HT-29 (cell line): ENCODE measurements at places on chromosomes 2 and 18.
A peak's percentile ranks its signal among the peaks of the same experiment; 100 is the strongest.

GRCh38 chr2:161055289-161055688 lies 104.9 kb upstream of the TANK start:
- DNase-seq, result no peak

DNA sequence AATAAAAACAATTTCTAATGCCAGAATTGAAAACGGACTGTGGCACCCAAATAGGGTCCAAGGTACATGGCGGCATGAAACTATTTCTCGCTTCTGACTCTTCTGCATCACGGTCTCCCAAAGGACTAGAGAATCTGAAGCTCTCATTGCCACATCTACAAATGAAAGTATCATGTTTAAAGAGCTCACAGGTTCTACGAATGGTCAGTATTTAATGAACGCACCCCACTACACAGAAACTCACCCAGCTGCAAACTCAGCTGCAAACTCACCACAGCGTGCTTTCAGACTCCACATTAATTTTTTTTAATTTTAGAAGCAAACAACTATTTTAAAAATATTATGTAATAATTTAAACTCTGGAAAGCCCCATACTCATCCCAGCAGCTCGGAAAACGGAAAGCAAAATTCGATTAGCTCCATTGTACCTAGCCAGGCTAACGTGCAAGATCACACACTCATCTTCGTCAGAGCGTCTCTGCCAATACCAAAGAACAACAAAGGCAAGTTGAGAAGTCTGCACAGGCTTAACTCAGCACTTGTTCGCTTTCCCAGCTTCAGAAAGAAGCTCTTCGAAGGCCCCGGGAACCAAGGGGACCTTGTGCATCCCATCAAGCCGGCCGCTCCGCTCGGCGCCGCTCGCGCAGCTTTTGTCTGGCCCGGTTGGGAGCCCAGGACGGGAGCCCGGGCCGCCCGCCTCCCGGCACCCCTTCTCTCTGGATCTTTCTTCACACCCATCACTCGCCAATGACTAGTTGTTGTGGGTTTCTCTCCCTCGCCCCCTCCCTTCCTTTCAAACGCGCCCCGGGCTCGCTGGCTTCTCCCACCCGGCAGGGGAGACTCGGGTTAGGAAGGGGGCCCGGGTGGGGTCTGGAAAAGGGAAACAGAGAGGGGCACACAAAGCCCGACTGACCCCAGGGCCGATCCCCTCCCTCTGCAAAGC lies 785 bp downstream of the CLASP1 start:
- peak; percentile 60 for DNase-seq

DNA sequence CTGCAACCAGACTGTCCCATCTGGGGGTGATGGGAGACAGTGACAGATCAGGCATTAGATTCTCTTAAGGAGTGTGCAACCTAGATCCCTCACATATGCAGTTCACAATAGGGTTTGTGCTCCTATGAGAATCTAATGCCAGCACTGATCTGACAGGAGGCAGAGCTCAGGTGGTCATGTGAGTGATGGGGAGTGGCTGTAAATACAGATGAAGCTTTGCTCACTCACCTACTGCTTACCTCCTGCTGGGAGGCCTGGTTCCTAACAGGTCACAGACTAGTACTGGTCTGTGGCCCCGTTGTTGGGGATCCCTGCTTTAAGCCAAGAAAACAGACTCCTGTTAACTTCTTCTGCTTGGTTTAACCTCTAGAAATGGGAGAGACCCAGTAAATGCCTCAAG lies 3.2 kb downstream of the CYP27A1 start:
- DNase-seq, result no peak

DNA sequence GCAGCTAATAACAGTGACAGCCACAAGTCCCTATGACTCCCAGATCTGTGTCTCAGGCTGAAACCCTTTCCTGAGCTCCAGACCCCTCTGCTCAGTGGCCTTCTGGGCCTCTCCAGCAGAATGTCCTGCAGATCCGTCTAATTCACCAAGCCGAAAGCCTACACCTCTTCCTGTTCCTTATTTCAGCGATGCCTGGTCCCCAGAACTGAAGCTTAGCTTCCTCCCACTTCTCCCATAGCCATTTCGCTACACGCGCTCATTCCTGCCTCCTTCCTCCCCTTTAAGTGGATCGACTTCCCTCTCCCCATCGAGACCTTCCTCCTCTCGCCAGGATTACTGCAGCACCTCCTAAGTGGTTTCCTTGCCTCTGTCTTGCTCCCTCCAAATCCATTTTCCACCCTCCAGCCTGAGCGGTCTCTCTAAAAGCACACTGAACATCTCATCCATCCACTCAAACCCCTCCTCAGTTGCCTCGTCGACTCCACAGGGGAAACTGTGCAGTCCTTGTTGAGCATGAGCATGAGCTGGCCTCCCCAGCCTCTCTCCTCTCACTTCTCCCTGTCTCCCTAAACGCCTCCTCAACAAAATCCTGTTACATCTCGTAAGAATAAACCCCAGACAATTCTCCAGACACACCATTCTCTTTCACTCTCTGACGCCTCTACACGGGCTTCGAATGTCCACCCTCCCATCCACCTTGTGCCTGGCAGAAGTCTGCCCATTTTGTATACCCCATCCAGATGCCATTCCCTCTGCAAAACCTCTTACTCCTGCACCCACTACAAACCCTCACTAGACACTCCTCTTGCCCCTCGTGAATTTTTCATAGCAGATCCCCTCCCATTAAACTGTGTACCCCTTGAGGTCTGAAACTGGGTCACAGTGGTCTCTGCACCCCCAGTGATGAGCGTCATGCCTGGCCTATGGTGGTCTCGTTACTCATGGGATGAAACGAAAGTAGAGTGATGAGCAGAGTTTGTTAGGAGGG lies 232.6 kb downstream of the ATAD2B start:
- no peak for DNase-seq

DNA sequence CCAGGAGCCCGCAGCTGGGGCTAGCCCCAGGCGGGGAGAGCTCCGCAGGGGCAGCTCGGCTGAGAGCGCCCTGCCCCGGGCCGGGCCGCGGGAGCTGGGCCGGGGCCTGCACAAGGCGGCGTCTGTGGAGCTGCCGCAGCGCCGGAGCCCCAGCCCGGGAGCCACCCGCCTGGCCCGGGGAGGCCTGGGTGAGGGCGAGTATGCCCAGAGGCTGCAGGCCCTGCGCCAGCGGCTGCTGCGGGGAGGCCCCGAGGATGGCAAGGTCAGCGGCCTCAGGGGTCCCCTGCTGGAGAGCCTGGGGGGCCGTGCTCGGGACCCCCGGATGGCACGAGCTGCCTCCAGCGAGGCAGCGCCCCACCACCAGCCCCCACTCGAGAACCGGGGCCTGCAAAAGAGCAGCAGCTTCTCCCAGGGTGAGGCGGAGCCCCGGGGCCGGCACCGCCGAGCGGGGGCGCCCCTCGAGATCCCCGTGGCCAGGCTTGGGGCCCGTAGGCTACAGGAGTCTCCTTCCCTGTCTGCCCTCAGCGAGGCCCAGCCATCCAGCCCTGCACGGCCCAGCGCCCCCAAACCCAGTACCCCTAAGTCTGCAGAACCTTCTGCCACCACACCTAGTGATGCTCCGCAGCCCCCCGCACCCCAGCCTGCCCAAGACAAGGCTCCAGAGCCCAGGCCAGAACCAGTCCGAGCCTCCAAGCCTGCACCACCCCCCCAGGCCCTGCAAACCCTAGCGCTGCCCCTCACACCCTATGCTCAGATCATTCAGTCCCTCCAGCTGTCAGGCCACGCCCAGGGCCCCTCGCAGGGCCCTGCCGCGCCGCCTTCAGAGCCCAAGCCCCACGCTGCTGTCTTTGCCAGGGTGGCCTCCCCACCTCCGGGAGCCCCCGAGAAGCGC lies 15.0 kb upstream of the GMPPA start:
- DNase-seq, result no peak

GRCh38 chr2:130864830-130865800 lies 28.4 kb downstream of the ARHGEF4 start:
- DNase-seq, result peak; percentile 3

DNA sequence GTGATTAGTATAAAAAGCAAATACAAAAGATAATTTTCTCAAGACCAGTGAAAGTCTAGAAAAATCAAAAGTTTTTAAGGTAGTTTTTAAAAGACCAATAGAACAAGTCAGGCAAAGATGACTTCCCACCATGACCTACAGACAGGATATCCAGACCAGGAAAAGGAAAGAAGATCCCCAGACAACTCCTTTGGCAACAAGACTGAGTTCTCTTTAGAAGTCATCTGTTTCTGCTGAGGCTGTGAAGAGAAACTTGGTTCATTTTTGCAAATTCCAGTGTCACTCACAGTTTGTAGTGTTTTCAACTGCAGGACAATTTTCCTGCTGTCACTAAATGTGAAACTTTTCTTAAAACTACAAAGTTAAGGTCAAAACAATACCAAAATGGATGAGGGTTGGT lies 240.9 kb upstream of the SIX2 start:
- no peak for DNase-seq

- no peak for DNase-seq
Measured at GRCh38 chr2:113305146-113305545, 26.4 kb upstream of the PAX8 start.

GRCh38 chr2:174120346-174120745 lies 128.0 kb downstream of the OLA1 start:
- DNase-seq, result peak; percentile 19

- DNase-seq, result no peak
Measured at GRCh38 chr2:30514134-30514847, 67.2 kb downstream of the LCLAT1 start.

- DNase-seq, result no peak
Measured at GRCh38 chr2:230220347-230220969, 674 bp upstream of the SP110 start.

DNA sequence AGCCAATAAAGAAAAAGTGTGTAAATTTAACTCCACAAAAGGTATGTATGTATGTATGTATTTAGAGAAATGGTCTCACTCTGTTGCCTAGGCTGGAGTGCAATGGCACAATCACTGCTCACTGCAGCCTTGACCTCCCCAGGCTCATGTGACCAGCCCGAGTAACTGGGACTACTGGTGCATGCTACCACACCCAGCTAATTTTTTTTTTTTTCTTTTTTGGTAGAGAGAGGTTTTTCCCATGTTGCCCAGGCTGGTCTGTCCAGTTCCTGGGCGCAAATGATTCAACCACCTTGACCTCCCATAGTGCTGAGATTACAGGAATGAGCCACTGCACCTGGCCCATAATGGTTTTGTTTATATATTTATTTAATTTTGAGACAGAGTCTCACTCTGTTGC lies 67.1 kb downstream of the CERKL start:
- no peak for DNase-seq

DNA sequence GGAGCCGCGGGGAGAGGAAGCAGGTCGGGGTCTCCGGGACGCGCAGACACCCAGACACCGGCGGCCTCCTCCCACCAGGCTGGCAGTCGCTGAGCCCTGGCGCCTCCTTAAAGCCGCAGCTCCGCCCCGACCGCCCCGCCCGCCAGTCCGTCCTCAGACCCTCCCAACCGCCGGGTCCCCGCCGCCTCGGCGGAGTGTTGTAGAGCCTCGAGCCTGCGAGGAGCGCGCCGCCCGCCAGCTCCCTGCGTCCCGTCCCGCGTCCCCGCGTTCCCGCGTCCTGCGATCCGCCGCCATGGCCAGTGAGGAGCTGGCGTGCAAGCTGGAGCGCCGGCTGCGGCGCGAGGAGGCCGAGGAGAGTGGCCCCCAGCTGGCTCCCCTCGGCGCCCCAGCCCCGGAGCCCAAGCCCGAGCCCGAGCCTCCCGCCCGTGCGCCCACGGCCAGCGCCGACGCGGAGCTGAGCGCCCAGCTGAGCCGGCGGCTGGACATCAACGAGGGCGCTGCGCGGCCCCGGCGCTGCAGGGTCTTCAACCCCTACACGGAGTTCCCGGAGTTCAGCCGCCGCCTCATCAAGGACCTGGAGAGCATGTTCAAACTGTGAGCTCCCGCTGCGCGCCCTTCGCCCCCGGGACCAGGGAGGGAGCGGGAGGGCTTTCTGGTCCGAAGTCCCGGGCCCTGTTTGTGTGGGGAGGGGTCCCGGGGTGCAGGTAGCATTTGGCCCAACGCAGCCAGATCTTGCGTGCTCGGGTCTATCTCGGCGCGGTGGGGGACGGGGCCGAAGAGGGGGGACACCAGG lies at the start of gene EFHD1:
Gene EFHD1, plus strand, starts transcription at position 192 of the 793 bp plus-strand sequence. Its CDS starts 101 bp downstream, at position 293.
- DNase-seq, result no peak

- DNase-seq, result no peak
Measured at GRCh38 chr2:28707592-28707991, 44.0 kb upstream of the PPP1CB start.

DNA sequence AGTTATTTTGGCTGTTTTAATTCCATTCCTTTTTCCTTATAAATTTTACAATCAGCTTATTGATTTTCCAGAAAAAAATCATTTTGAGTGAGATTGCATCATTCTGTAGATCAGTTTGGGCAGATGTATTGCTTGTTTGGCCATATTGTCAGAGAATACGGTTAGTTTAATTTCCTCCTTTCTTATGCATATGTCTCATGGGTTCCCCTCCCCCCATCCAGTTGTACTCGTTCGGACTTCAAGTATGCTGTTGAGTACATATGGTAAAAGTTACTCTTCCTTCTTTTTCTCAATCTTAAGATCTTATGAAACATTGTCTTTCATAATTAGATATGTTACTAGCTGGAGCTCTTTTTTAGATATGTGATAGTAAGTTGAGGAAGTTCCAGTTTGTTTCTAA lies 131.2 kb upstream of the TTC27 start:
- no peak for DNase-seq

DNA sequence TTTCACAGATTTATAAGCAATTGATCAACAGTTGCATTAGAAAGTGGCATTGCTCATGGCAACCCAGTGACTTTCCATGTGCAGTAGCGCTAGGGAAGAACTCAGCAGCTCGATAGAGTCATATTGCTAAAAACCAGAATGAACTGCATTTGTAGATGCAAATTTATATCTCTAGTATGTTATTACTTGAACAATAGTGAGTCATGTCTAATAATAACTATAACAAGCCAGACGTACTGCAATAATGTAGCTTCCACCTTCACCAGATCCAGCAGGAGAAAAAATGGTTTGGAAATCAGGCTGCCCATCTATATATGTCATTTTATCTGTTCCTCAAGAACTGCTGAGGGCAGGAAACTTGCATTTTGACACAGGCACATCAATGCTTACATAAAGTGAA lies 66.5 kb upstream of the FIGN start:
- no peak for DNase-seq

DNA sequence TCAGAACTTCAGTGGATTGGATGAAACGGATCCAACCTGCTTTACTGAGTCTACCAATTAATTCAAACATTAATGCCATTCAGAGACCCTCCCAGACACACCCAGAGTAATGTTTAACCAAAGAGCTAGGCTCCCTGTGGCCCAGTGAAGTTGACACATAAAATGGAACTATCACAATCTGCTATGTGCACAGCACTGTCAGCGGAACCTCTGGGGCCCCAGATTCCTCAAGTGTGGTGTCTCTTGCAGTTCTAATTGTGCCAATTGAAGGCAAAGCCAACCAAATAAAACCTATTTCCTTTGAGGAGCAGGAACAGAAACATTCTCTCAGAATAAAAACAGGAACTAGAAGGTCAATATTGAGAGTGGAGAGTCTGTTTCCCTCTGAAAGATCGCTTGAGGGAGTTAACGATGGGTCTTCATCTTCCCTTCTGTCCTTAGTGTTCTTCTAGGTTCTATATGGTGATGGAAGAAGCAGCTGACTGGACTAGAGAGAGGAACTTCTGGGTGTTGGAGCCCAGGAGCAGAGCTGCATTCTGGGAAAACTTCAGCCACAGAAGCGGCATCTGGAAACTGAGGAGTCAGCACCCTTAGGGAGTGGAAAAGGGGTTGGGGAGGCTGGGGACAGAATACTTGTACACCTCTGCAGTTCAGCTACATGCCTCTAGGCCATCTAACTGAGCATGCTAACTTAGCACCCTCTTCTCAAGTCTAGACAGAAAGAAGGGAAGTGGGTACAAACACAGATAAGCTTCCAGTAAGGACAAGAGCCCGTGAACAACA lies 174.4 kb upstream of the FBXO11 start:
- DNase-seq, result no peak

- DNase-seq, result peak; percentile 47
Measured at GRCh38 chr2:55620123-55620779, 2.8 kb upstream of the PPP4R3B start.
